ENCODE measurements at places on chromosomes 5 and 9.

- DNase-seq: no peak
These were observed 13.7 kb upstream of the ARAP3 start for GRCh38 chr5:141695627-141696215.

DNA sequence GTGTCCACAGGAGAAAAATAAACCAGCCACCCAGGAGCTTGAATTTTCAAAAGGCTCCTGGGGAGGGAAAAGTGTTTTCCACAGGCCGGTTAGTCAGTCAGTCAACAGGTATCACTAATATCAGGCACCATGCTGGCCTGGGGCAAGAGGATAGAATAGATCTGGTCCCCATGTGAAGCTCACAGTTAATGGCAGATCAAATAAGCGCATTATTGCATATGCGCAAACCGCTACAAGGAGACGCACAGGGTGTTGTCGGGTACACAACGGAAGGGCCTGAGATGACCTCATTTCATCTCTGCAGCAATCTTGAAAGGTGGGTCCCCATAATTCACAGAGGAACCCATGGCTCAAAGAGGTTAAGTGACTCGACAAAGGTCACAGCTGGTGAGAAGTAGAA, 260.7 kb downstream of the CRB2 start:
- DNase-seq: no peak

DNA sequence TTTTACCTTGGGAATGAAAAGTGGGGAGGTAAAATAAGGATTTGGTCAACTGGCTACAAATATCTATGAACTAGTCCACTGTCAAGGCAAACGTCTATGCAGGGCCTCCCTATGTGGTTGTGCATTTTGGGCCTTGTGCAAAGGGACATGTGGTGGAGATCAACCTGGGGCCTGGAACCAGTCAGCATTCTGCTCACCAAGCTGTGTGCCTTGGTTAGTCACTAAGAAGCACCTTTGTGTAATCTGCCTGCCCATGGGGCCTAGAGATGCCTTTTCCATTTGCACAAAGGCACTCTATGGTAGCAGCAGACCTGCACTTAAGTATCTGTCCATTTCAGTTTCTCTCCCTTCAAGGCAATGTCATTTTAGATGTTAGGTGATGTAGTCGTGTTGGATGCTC, 184.0 kb downstream of the GNAQ start:
- no peak for DNase-seq

DNA sequence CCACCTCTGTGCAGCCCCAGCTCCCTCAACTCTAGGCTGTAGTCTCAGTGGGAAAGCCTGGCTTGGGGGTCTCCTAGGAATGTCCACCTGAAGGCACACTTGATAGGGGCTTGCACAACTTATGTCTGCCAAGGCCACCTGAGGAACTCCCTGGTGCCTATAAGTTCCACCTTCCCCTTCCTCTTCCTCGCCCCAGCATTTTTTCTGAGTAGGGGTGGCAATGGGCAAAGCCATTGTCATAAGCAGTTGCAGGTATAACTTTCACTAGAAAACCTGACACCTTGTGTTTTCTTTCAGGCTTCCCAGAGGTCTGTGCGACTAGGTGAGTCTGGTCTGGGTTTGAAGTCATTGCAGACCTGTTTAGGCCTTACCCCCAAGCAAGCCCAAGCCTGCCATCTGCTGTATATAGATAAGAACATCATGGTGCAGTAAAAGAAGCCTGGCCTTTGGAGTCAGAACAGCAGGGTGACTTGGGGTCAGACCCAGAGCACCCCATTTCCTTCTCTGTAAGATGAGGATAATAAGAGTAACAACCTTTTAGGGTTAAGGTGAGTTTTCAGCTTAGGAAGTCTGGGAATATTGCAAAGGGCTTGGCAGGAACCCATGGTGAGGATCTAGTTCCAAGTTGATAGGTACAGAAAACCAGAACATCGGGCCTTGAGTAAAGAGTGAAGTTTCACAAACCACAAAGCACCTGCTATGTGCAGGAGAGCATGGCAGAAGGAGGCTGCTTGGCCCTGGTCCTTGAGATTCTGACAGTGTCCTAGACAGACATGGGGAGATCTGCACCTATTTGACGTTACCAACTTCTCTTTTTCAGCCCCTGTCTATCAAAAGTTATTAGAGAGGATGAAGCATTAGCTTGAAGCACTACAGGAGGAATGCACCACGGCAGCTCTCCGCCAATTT, 33.8 kb downstream of the TGFBI start:
- no peak for DNase-seq

- DNase-seq: no peak
These were observed 86.6 kb downstream of the MAMDC2 start for GRCh38 chr9:70130266-70130665.

- no peak for DNase-seq
These were observed 16.9 kb downstream of the LMX1B start for GRCh38 chr9:126630458-126631237.

DNA sequence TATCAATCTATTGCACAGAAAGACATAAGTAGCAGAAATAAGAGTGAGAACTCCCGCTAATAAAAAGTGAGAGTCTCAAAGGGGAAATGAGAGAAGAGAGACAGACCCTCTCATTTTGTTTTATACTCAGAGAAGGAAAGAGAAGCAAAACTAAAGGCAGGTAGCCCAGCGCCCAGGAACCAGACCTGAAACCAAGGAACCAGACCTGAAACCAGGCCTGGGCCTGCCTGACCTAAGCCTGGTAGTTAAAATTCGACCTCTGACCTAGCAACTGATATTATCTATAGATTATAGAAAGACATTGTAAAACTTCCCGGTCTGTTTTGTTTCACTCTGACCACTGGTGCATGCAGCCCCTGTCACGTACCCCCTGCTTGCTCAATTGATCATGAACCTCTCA, 134.5 kb upstream of the SEMA6A start:
- DNase-seq: no peak

DNA sequence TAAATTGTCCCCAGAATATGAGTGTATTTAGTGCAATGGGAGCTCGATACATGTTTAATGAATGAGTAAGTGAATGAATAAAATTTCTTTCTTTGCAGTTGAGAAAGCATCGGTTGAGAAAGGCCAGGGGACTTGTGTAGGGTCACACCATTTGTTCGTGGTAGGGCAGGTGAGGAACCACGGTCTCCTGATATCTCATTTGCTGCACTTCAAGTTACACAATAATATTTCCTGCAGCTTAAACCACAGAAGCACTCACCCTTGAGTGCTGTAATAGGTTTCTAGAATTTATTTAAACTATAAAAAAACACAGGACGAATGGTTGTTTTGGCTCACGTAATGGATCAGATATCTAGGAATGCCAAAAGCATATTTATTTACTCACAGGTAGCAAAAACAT, 429.8 kb downstream of the SPATA31D1 start:
- no peak for DNase-seq

DNA sequence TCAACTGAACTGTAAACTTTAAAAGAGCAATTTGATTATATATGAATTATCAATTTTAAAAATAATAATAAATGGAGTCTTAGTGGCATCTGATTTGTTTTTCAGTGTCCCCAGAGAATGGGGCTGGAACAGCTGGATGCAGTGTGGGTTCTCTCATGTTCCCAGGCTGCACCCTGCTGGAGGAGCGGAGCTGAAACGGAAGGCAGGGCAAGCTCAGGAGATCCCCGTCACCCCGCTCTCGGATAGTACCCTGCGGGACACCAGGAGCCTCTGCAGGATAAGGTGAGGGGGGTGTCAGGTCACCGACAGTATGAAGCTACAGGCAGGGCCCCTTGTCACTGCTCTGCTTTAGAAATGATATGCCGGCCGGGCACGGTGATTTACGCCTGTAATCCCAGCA, 57.3 kb downstream of the S1PR3 start:
- DNase-seq: no peak

DNA sequence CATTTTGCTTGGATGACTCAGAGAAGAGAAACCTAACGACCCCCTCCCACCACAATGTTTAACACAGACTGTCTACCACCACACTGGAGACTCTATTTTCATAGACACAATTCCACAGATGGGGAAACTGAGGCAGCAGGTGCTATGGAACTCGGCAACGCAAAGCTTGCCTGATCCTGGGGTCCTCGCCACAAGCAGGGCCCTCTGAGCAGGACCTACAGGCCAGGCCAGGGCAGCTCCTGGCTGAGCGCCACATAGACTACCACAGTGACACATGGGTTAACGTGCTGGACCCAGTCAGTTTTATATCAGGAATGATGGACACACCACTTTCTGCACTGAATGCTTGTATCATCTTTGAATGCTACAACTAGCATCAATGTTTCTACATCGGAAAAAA, 11.8 kb downstream of the IPPK start:
- no peak for DNase-seq

GRCh38 chr9:5269249-5269715, 35.2 kb downstream of the RLN2 start:
- no peak for DNase-seq

GRCh38 chr5:181170996-181171395, 23.6 kb downstream of the OR2V2 start:
- no peak for DNase-seq

DNA sequence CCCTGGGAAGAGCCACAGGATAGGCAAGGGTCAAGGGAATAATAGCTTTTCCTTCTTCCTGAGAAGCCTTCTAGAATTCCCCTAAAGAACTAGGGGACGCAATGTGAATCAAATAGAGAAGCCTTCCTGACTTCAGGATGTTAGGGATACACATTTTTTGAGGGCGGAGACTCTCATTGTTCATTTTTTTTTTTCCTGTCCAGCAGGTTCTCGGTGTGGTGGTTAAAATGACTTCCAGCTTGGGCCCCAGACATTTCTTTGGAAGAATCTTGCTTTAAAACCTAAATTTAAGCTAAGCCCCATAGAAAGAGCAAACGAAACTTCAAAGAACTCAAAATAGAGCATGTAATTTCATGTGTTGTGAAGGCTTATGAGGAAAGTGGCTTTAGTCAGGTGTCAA, 80.8 kb downstream of the IQGAP2 start:
- DNase-seq: no peak

- no peak for DNase-seq
These were observed 483 bp upstream of the DAB2IP start for GRCh38 chr9:121651008-121651294.

- DNase-seq: no peak
These were observed 171.3 kb downstream of the APBA1 start for GRCh38 chr9:69500896-69501295.

- DNase-seq: peak; percentile 48
These were observed 1.6 kb upstream of the ANXA2R start for GRCh38 chr5:43041669-43042175.

DNA sequence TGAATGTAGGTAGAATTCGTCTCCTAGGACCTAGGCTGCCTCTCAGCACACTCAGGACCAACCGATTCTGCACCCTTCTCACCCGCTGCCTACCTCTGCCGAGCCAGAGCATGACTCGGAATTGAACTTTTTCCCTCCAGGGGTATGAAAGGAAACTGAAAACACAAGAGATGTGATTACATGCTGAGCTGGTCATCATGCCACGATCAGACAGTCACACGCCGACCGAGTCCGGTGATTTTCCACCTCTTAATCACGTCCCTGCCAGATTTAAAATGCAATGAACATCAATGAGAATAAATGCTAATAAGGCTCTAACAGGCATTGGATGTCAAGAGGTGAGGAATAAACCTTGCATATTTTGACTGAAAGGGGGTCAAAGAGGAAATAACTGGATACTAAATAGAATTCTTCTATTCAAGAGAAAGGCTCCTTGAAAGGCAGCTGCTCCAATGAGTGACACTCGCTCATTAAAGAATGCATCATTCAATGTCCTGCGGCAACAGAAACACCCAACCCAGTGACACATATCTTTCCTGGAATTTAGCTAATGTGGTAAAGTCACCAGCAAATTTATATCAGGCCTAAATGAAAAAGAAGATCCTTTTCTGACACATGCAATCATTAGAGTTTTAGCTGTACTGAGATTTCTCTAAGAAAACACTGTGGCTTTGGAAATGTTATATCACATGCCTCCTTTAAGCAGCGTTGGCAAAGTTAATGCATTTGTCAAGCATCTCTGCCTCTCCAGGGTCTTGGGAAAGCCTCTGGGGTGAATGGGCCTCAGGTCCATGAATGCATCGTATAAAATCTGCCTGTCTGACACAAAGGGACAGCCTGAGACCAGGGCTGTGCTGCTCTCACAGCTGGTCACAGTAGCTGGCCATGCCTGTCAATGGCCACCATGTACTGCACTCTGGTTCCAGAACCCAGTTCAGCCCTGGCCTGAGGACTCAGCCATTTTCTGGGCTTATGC, 128.7 kb downstream of the SPOCK1 start:
- DNase-seq: no peak

GRCh38 chr5:53095931-53096525, 13.5 kb downstream of the MOCS2 start:
- no peak for DNase-seq

- DNase-seq: no peak
These were observed 278.8 kb downstream of the FSTL4 start for GRCh38 chr5:133333326-133334150.

DNA sequence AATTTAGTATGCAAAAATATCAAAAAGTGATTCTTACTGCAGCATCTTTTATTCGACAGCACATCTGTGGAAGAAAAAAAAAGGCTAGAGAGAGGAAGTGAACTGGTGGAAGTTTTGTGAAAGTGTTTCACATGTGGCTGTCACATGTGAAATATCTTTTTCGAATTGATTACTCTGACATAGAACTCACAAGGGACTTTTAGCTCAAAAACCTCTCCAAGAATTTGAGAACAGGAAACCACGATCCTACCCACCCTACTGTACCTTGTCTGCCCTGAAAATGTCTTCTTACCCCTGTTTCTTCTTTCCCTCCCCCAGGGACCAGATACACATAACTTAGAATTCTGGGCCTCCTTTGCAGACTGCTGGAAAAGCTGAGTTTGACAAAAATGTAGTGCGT, 106.5 kb upstream of the PRRC1 start:
- DNase-seq: no peak

- no peak for DNase-seq
These were observed 32.4 kb upstream of the C5orf24 start for GRCh38 chr5:134813407-134813806.

- no peak for DNase-seq
These were observed 27.4 kb downstream of the SRD5A1 start for GRCh38 chr5:6660688-6661087.

GRCh38 chr5:85865296-85865695, 752.4 kb upstream of the COX7C start:
- DNase-seq: no peak

Data from HuH-7 (cell line).